Uterine smooth muscle cell (primary cell): ENCODE measurements at places on chromosomes 5 and 9. TPM values are rescaled to one million over a fixed set of nuclear protein-coding genes. Genes with fewer than 3 reads are reported as not detected.

ANKRD18A gene
- total RNA-seq = not detected in 2 replicates

IL5 gene
- total RNA-seq = not detected in 2 replicates

GRIN3A gene
- not detected in 2 replicates for total RNA-seq

CDC42SE2 gene
- 23.2 and 28.0 TPM in 2 replicates for total RNA-seq

FAM221B gene
- total RNA-seq = not detected in 2 replicates

RFX3 gene
- total RNA-seq = 3.9 and 4.0 TPM in 2 replicates

MARVELD2 gene
- 0.44 and 0.75 TPM in 2 replicates for total RNA-seq

PLPPR1 gene
- not detected in 2 replicates for total RNA-seq

BRD3OS gene
- total RNA-seq = 14.6 and 16.2 TPM in 2 replicates

SELENOP gene
- total RNA-seq = 25.0 and 63.2 TPM in 2 replicates

FOXE1 gene
- total RNA-seq = not detected in 2 replicates

PTPN3 gene
- total RNA-seq = 0.12 and 0.22 TPM in 2 replicates

SLCO6A1 gene
- total RNA-seq = not detected in 2 replicates

GPR150 gene
- 0.12 and 0.33 TPM in 2 replicates for total RNA-seq

NPR2 gene
- 27.6 and 32.1 TPM in 2 replicates for total RNA-seq

TARS1 gene
- 375 and 391 TPM in 2 replicates for total RNA-seq
